ENCODE measurements at places on chromosomes 13 and 19.
A peak's percentile ranks its signal among the peaks of the same experiment; 100 is the strongest.

- no peak for DNase-seq
Measured at GRCh38 chr19:58366585-58367430, 4.3 kb upstream of the ZNF497 start.

GRCh38 chr13:71395053-71395452 is 472.0 kb downstream of the DACH1 start:
- DNase-seq, result no peak

- DNase-seq, result peak; percentile 100
Measured at GRCh38 chr19:3505598-3506383, at the start of gene FZR1. Gene FZR1 (plus strand): TSS chr19:3506311. CDS start chr19:3522990, 16,679 bp downstream.

DNA sequence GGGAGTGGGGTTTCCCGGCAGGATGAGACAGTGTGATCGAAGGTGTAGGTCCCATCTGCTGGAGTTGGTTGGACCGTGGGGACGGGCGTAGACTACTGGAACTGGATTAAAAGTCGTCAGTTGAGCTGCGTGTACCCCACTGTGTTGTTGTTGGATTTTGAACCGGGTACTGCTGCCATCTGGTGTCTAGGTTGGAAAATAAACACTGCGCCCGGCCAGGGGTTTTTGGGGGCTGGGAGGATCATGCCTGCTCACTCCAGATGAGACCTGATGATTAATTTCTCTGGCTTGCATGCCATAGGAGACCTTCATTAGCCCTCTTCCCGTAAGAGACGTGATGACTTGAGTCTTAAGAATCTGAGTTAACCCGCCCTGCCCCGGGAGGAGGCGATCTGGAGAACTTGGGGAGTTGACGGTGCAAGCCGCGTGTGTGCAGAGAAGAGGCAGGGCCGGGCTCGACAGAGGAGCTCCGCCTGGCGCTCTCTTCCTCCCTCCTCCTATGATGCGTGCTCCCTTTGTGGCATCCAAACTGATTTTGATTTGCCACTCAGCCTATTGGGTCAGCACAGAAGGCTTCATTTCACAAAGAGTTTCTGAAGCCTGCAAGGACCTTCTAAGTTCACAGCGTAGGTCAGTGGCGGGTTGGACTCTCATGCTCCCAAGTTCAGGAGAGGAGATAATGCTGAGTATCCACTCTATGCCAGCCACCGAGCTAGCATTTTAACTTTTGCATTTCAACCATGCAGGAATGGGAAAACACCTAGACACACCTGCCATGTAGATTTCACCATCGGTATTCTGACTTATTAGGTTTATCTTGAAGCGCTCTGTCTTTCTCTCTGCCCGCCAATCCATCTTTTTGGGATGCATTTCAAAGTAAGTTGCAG is 2.7 kb downstream of the UHRF1 start:
- peak; percentile 42 for DNase-seq

GRCh38 chr19:11499220-11499726 is 6.4 kb downstream of the ZNF653 start:
- no peak for DNase-seq

DNA sequence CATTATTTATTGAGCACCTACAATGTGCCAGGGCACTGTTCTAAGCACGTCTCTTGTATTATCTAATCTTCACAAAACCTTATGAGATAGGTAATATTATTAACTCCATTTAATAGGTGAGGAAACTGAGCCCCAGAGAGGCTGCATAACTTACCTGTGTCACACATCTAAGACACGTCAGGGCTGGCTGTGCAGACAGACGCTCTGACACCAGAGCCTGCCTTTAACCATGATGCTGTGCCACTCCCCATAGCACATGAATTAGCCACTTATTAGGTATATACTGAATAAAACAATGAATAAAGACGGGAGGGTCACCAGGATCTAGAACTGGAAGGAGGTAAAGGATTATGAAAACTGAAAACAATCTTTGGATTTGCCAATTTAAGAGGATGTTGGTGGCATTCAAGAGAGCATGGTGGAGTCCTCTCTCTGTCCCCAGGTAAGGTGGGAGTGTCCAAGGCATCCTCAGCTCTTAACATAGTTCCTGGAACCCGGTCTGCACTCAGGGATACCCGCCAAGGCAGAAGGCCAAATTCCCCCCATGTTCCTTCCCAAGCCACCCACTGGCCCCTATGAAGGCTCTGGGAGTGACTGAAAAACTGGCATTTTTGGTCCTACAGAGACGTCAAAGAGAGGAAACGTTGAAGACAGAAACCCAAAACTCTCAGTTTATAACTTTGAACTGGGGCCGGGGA is 479.7 kb downstream of the FOXO1 start:
- no peak for DNase-seq

GRCh38 chr19:36108684-36109083 is 2.3 kb upstream of the OVOL3 start:
- no peak for DNase-seq

- peak; percentile 70 for DNase-seq
Measured at GRCh38 chr19:290372-291005, 714 bp downstream of the PLPP2 start.

GRCh38 chr13:49836516-49836915 is 44.0 kb upstream of the KPNA3 start:
- DNase-seq, result no peak

DNA sequence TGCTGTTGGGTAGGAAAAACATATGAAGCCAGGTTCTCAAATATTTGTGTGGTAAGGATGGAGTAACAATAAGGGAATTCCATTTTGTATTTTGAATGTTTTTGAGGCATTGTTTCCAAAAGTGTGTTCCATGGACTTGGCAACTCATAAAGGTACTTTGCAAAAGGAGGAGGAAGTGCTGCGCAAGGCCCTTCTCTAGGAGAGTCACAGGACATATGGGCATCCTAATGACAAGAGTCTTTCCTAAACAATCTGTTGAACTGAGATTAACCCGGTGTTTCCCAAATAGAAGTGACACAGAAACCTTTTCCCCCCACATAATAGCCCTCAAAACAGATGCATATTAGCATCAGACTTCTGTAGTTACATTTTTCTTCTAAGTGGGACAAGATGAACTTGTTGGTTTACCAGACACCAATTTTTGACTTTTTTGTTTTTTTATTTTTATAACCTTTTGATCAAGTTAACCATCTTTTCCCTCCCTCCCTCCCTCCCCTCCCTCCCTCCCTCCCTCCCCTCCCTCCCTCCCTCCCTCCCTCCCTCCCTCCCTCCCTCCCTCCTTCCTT is 209.3 kb downstream of the PCCA start:
- DNase-seq, result peak; percentile 39

GRCh38 chr19:45598267-45599001 is 3.6 kb downstream of the GPR4 start:
- DNase-seq, result no peak

- DNase-seq, result no peak
Measured at GRCh38 chr13:104357672-104358354, 1291.6 kb upstream of the SLC10A2 start.

GRCh38 chr13:30346789-30347167 is 39.4 kb upstream of the KATNAL1 start:
- DNase-seq, result no peak

- DNase-seq, result no peak
Measured at GRCh38 chr13:53749306-53749705, 720.7 kb downstream of the OLFM4 start.
